ENCODE measurements at places on chromosomes 3 and 15.

DNA sequence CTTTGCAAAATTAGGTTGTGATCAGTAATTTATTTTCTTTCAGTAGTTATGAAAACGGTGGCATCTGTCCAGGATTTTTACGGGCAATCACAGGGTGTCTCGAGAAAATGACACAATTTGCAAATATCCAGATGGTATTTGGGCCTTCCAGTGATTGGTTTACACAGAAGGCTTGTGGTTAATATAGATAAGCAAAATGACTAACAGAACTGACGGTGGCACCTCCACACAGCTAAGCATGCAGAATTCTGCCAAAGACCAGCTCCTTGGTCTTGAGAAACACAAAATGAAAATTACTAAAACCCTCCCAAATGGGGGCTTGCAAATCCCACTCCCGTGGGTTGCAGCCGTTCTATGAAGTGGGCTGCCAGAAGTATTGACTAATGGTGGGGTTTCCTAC is 5.5 kb downstream of the ARHGEF3 start:
- no peaks in the 10 kb centered on the region for H3K27me3 ChIP-seq
- H3K4me1 ChIP-seq = peaks cover 76% of the 10 kb centered on the region
- DNase-seq = no peak
- H3K4me3 ChIP-seq = peak overlapping the region; percentile 44
- H3K36me3 ChIP-seq = no peaks in the 10 kb centered on the region

- no peaks in the 10 kb centered on the region for H3K27me3 ChIP-seq
- DNase-seq = no peak
- peaks cover 13% of the 10 kb centered on the region for H3K4me1 ChIP-seq
- no peak overlapping the region for H3K4me3 ChIP-seq
Measured at GRCh38 chr3:172084871-172085556, 45.6 kb downstream of the FNDC3B start.

DNA sequence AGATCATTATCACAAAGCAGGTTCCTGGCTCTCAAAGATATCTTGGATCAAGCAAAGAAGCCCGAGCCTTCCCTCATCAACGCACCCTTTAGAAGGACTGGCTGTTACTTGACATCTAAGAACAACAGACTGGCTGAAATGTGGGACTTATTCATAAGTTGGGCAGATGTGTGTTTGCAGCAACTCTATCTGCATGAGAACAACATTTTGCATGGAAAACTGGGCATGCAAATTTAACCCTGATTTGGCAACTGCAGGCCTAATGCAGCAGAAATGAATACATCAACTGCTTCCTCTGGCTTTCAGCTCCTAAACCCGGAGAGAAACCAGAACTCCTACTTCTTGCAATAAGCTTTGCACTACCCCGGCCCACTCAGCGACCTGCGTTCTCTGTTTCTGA is 35.0 kb upstream of the FOXP1 start:
- H3K27ac ChIP-seq = no peak overlapping the region
- H3K27me3 ChIP-seq = no peaks in the 10 kb centered on the region
- no peak for DNase-seq
- no peaks in the 10 kb centered on the region for H3K36me3 ChIP-seq
- no peak overlapping the region for H3K4me3 ChIP-seq

DNA sequence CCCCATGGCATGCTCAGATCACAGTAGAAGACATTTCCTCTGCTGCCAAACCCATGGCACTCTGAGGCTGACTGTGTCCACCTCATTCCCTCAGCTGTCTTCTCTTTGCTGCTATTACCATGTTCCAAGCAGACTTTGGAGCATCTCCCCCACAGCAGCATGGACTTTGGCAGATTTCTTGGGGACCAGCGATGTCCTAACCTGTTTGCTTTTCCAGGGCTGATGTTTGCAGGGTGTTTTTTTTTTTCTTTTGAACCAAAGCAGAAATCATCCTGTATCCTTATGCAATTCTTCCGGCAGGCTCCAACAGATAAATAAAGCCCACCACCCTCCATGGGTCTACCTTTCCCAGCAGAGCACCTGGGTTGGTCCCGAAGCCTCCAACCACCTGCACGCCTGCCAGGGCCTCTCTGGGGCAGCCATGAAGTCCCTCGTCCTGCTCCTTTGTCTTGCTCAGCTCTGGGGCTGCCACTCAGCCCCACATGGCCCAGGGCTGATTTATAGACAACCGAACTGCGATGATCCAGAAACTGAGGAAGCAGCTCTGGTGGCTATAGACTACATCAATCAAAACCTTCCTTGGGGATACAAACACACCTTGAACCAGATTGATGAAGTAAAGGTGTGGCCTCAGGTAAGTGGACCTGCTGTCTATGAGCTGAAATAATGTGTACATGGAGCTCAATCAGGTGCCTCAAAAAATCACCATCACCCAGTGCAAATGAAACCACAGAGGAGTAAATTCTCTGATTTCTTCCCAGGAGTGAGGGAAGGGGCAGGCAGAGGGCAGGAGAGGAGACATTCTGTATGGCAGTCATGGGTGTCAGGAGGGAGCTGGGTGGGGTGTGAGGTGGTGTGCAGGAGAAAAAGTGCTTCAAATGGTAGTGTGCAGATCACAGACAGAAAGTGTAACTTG is at the start of gene AHSG:
TSS of gene AHSG (plus strand) at position 340 of the 916 bp plus-strand sequence. CDS start at position 422, 82 bp downstream.
- no peak for DNase-seq
- H3K27ac ChIP-seq = no peak within 1 kb of the TSS
- H3K27me3 ChIP-seq = peaks cover 15% of the 10 kb centered on the region

GRCh38 chr15:33846142-33846541 is 122.2 kb upstream of the CHRM5 start:
- H3K27me3 ChIP-seq = no peaks in the 10 kb centered on the region
- H3K36me3 ChIP-seq = no peaks in the 10 kb centered on the region
- H3K4me3 ChIP-seq = no peak overlapping the region

DNA sequence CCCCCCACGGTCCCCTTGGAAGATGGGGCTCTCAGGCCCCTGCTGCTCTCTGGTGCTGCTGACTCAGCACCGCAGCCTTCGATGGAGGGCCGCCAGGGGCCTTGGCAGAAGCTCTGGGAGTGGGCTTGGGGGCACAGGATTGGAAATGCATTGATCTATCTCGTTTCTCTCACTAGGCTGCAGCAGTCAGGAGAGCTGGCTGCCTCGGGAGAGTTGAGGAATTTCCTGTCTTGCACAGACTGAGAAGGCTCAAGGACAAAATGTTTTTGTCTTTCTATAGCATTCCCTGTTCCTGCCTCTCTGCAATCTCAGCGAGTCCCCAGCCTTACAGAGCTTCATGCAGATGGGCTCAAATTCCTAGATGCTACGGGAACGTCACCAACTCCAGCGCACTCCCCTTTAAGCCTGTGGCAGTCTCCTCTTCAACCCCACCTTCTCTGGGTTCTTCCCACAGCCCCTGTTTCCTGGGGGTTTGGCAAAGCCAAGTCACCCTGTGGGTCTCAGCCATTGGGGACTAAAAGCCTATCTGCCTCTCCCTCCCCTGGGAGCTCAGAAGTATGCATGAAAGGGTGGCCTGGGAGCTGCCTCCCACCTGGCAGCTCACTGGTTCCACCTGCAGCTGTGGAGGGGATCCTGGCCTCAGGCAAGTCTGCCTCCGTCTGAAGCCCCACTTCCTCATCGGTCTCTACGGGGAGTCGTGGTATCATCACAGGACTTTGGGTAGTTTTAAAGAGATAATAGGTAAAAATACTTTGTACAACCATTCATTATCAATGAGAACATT is 127.4 kb upstream of the HACD2 start:
- H3K36me3 ChIP-seq = no peaks in the 10 kb centered on the region
- no peak overlapping the region for H3K4me3 ChIP-seq
- H3K27ac ChIP-seq = no peak overlapping the region
- H3K4me1 ChIP-seq = no peaks in the 10 kb centered on the region
- no peak for DNase-seq
- no peaks in the 10 kb centered on the region for H3K27me3 ChIP-seq

DNA sequence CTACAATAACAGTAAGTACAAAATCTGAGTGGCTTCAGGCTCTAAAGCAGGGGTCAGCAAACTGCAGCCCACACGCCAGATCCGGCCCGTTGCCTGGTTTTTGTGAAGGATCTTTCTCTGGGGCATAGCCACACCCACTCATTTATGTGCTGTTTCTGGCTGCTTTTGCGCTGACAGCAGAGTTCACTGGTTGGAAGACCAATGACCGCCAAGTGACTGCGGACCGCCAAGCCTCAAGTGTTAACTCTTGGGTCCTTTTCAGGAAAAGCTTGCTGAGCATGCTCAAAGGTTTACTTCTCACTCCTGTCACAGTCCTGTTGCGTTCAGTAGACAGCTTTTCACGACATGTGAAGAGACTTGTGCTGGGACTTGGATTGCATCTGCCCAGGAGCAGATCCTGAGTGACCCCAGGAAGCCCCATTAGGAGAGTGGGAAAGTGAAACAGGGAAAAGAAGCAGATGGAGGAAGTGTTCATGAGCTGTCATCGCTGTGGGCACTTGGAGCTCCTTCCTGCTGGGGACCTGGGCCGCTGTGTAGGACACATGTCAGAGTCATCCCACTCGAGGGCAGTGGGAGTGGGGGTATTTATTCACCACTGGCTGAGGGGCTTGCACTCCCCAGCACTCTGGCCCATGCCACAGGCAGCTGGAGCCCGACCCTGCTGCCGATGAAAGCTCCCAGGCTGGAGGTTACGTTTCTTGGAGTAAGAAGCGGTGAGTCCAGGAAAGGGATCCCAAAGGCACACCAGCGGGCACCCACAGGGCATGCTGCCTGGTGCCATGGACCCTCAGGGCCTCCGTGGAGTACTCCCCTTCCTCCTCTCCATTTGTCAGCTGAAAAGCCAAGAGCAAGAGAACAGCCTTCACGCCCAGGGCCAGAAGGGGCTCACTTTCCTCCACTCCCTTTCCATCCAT is 249.1 kb downstream of the PLCL2 start:
- no peaks in the 10 kb centered on the region for H3K27me3 ChIP-seq
- no peak overlapping the region for H3K27ac ChIP-seq
- no peak for DNase-seq
- no peaks in the 10 kb centered on the region for H3K36me3 ChIP-seq
- H3K4me3 ChIP-seq = no peak overlapping the region

GRCh38 chr15:34043391-34043790 is 4.4 kb upstream of the AVEN start:
- DNase-seq = no peak
- H3K4me1 ChIP-seq = peaks cover 7% of the 10 kb centered on the region
- no peak overlapping the region for H3K27ac ChIP-seq
- H3K4me3 ChIP-seq = no peak overlapping the region

DNA sequence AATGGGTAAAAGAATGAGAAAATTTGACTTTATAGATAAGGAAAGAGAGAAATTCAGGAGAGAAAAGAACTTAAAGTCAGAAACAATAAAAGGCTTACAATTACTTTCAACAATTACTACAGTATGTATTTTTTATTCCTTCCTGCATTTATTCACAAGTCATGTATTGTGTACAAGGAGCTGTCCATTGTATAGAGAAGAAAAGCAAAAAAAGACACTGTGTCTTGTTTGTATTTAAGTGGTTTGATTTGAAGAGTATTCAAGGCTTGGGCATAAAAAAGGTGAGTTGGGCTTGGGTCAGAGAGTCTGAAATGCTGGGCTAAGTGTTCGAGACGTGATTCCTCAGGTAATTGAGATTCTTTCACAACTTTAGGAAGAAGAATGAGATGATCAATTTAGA is 394.2 kb upstream of the ROBO2 start:
- no peaks in the 10 kb centered on the region for H3K36me3 ChIP-seq
- no peak overlapping the region for H3K27ac ChIP-seq
- H3K4me3 ChIP-seq = no peak overlapping the region
- no peaks in the 10 kb centered on the region for H3K27me3 ChIP-seq
- no peak for DNase-seq
- H3K4me1 ChIP-seq = no peaks in the 10 kb centered on the region

GRCh38 chr15:66417736-66418135 is 31.0 kb downstream of the MAP2K1 start:
- H3K4me1 ChIP-seq = peaks cover 12% of the 10 kb centered on the region
- H3K4me3 ChIP-seq = no peak overlapping the region
- no peaks in the 10 kb centered on the region for H3K36me3 ChIP-seq
- DNase-seq = no peak

GRCh38 chr3:12143949-12144504 is 14.7 kb downstream of the TIMP4 start:
- H3K36me3 ChIP-seq = no peaks in the 10 kb centered on the region
- no peaks in the 10 kb centered on the region for H3K4me1 ChIP-seq
- H3K4me3 ChIP-seq = no peak overlapping the region
- DNase-seq = no peak

DNA sequence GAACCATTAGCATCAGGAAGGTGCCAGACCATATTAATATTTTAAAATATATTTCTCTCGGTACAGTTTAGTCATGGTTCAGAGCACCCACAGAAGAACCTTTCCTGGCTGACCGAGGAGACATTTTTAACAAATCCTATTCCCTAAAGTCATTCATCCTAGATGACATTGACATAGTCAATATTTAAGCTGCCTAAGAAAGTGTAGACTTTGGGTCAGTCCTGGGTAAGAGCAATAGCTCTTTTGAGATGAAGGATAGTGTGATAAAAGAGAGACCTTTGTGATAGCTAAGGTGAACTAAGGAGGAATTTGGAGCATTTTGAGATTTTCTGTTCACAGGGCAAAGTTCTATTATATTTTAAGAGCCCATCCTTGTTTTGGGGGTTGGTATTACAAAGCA is 47.5 kb downstream of the ZNF609 start:
- H3K4me1 ChIP-seq = peaks cover 71% of the 10 kb centered on the region
- H3K27me3 ChIP-seq = no peaks in the 10 kb centered on the region
- no peak overlapping the region for H3K4me3 ChIP-seq

- H3K4me3 ChIP-seq = no peak overlapping the region
- H3K27me3 ChIP-seq = no peaks in the 10 kb centered on the region
- DNase-seq = peak; percentile 70
- no peaks in the 10 kb centered on the region for H3K36me3 ChIP-seq
- H3K27ac ChIP-seq = no peak overlapping the region
- peaks cover 19% of the 10 kb centered on the region for H3K4me1 ChIP-seq
Measured at GRCh38 chr15:20356444-20356910, 185.1 kb downstream of the GOLGA6L6 start.

GRCh38 chr3:28077572-28077971 is 163.8 kb upstream of the CMC1 start:
- no peaks in the 10 kb centered on the region for H3K27me3 ChIP-seq
- no peaks in the 10 kb centered on the region for H3K4me1 ChIP-seq
- DNase-seq = no peak
- H3K27ac ChIP-seq = no peak overlapping the region
- H3K36me3 ChIP-seq = no peaks in the 10 kb centered on the region
- H3K4me3 ChIP-seq = no peak overlapping the region

GRCh38 chr15:52567871-52568600 is 794 bp downstream of the ARPP19 start:
- H3K4me3 ChIP-seq = peak overlapping the region; percentile 83
- H3K36me3 ChIP-seq = no peaks in the 10 kb centered on the region
- H3K27ac ChIP-seq = peak overlapping the region; percentile 92
- peak; percentile 67 for DNase-seq
- peaks cover 33% of the 10 kb centered on the region for H3K4me1 ChIP-seq
- H3K27me3 ChIP-seq = no peaks in the 10 kb centered on the region

GRCh38 chr3:177055605-177056571 is 141.4 kb downstream of the TBL1XR1 start:
- DNase-seq = no peak
- no peaks in the 10 kb centered on the region for H3K36me3 ChIP-seq
- no peaks in the 10 kb centered on the region for H3K27me3 ChIP-seq
- H3K4me1 ChIP-seq = peaks cover 36% of the 10 kb centered on the region

- H3K27ac ChIP-seq = no peak overlapping the region
- H3K4me1 ChIP-seq = no peaks in the 10 kb centered on the region
- H3K36me3 ChIP-seq = no peaks in the 10 kb centered on the region
- H3K4me3 ChIP-seq = no peak overlapping the region
Measured at GRCh38 chr3:194184801-194185200, 48.9 kb downstream of the HES1 start.

All from CD8-positive, alpha-beta memory T cell (primary cell).